ENCODE measurements at places on chromosomes 3 and 15. TPM values are rescaled to one million over a fixed set of nuclear protein-coding genes. Genes with fewer than 3 reads are reported as not detected.

The FAM219B gene
- 83.1 TPM for total RNA-seq

The SOX14 gene
- not detected for total RNA-seq

The PATL2 gene
- total RNA-seq, result 4.4 TPM

The GPR15 gene
- total RNA-seq, result 4.5 TPM

DNA sequence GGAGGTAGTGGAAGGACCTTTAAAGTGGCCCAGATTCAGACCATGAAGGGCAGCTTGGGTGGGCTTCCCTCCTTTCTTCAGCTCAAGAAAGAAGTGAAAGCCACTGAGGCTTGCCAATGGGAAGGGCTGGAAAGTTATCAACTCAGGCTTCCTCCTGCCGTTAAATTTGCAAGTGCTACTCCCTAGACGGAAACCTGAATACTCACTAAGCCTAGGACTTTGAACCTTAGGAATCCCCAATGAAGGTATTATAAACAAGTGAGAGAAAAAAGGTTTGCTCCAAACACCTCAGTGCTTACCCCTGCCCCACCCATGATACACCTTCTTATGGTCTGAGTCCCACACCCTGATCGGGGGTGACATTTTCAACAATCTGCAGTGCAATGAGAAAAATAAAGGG, 396.4 kb downstream of the SHQ1 start:
- peak; percentile 28 for DNase-seq
